ENCODE measurements at places on chromosomes 4 and X.
A peak's percentile ranks its signal among the peaks of the same experiment; 100 is the strongest.

- DNase-seq = peak; percentile 24
These were observed 65.7 kb upstream of the MAP9 start for GRCh38 chr4:155442267-155443105.

DNA sequence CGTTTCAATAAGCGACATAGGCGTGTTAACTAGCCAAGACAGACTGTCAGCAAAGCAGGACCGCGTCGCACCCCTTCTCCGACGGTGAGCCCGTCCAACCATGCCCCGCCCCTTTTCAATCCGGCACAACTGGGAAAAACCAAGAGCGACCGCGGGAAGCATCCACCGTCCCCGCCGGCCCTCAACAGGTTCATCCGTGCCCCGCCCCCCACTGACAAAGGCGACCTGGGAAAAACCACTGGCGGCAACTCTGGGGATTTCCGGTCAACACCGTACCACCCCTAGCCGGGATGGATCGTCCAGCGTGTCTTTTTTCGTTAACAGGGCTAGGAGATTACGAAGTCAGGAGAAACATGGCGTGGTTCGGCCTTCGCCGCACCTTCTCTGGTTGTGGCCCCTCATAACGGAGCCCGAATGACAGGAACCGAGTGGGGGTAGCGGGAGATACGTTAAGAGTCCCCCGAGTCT lies 377 bp downstream of the TIMM17B start:
- peak; percentile 91 for DNase-seq

- DNase-seq = no peak
These were observed 178.3 kb downstream of the MAPK10 start for GRCh38 chr4:86181585-86181984.

DNA sequence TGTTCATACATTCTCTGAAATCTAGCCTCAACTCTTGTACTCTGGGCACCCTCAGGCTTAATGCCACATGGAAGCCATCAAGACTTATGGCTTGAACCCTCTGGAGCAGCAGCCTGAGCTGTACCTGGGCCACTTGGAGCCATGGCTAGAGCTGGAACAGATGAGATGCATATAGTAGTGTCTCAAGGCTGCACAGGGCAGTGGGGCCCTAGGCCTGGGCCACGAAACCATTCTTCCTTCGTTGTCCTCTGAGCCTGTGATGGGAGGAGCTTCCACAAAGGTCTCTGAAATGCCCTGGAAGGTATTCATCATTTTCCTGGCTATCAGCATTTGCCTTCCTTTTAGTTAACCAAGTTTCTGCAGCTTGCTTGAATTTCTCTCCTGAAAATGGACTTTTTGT lies 1427.2 kb upstream of the PCDH10 start:
- no peak for DNase-seq

DNA sequence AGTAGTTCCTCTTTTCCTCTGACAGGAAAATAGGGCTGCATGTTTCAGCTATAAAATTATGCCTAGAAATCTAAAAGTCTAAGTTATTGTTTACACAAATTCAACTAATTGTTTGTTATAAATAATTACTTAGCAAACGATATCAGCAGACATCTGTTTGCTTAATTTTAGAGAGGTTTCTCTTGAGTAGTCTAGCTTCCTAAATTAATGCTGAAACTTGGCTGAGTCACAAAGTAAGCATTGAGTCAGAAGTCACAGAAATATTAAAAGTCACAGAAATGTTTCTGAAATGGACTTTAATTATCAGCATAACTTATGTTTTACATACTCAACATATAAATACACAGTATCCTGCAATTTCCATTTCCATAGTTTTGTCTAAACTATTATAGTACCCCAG lies 1044.0 kb downstream of the CCSER1 start:
- DNase-seq = no peak

All from NCI-H146 (cell line).